Activated T-helper 1 cell treated with anti-CD3 and anti-CD28 coated beads, Interleukin-12 subunit alpha, Interleukin-12 subunit beta, Interleukin-2, Interleukin-4 antibody, amounts not matched to agents 30 ng/mL and 10 ng/mL and 1 ng/mL, durations not matched to agents 14 hours and 24 hours and 36 hours (primary cell): ENCODE measurements at places on chromosomes 2 and 18. TPM values are rescaled to one million over a fixed set of nuclear protein-coding genes. Genes with fewer than 3 reads are reported as not detected.

Gene CXCR1
- not detected in 2 replicates for total RNA-seq

Gene KCNE4
- not detected in 2 replicates for total RNA-seq

Gene PSME4
- total RNA-seq = 59.3 and 59.7 TPM in 2 replicates

Gene EVA1A
- not detected in 2 replicates for total RNA-seq

Gene FBXO15
- total RNA-seq = 0.83 and 1.0 TPM in 2 replicates

GRCh38 chr2:36918307-36918706 lies 48.0 kb downstream of the STRN start:
- no peak overlapping the region for H3K4me3 ChIP-seq
- H3K27me3 ChIP-seq = no peaks in the 10 kb centered on the region
- peaks cover 15% of the 10 kb centered on the region for H3K4me1 ChIP-seq
- no peak for DNase-seq
- no peak overlapping the region for H3K27ac ChIP-seq
- H3K36me3 ChIP-seq = peaks cover 6% of the 10 kb centered on the region

DNA sequence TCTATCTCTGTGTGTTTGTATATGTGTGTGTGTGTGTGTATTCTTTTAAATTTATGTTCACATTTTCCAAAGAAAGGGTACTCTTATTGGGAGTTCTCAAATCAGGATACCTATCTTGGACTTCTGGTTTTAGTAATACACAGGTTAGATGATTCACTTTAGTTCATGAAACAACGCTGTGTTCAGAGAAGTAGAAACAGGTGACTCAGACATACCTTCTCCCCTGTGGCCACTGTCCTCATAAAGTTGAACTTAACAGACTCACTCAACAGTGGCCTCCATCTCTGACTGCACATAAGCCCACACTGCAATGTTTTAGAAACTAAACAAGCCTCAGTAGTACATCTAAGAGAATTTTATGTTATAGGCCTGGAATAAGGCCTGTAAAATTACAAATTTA lies 566.6 kb upstream of the VRK2 start:
- H3K27me3 ChIP-seq = no peaks in the 10 kb centered on the region
- no peak overlapping the region for H3K4me3 ChIP-seq

- no peak for DNase-seq
- peaks cover 8% of the 10 kb centered on the region for H3K36me3 ChIP-seq
- H3K27ac ChIP-seq = peak overlapping the region; percentile 88
- peak overlapping the region; percentile 90 for H3K4me3 ChIP-seq
- H3K27me3 ChIP-seq = peaks cover 3% of the 10 kb centered on the region
Measured at GRCh38 chr2:54559006-54559445, 102.9 kb downstream of the SPTBN1 start.

- peaks cover 10% of the 10 kb centered on the region for H3K27me3 ChIP-seq
- no peaks in the 10 kb centered on the region for H3K36me3 ChIP-seq
- peak overlapping the region; percentile 72 for H3K27ac ChIP-seq
- DNase-seq = no peak
- H3K4me1 ChIP-seq = peaks cover 20% of the 10 kb centered on the region
- no peak overlapping the region for H3K4me3 ChIP-seq
Measured at GRCh38 chr2:238684362-238685326, 163.2 kb upstream of the TWIST2 start.

GRCh38 chr2:44207102-44207501 lies 38.4 kb downstream of the PPM1B start:
- peaks cover 31% of the 10 kb centered on the region for H3K36me3 ChIP-seq
- peaks cover 12% of the 10 kb centered on the region for H3K4me1 ChIP-seq
- H3K27ac ChIP-seq = no peak overlapping the region
- no peak for DNase-seq
- H3K27me3 ChIP-seq = no peaks in the 10 kb centered on the region

DNA sequence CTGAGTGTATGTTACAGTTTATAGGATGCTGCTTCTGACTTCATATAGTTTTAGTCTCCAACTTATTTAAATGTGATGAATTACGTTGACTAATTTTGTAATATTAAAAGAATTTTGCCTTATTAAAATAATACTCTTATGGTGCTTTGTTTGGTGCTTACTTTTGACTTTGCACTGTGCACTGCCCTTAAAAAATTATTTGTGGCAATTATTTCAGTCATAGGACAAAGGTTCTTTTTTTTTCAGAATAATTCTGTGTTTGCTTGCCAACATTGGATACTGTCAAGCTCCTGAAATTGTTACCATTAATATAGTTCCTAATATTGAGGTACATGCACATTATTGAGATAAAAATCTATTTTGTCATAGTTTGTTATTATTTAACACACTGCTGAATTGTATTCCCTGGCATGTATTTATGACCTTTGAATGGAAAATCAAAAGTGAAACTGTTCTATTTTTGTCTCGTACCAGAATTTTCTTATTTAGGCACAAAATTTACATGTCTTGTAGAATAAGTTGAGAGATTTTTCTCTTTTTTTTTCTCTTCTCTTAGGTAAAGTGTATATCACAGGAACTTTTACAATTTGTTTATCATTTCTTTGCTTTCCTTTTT lies 572.8 kb upstream of the KLHL29 start:
- no peaks in the 10 kb centered on the region for H3K27me3 ChIP-seq
- H3K4me1 ChIP-seq = no peaks in the 10 kb centered on the region
- no peak overlapping the region for H3K4me3 ChIP-seq
- H3K36me3 ChIP-seq = no peaks in the 10 kb centered on the region

GRCh38 chr18:37297106-37297505 lies 268.5 kb downstream of the CELF4 start:
- DNase-seq = no peak
- H3K4me1 ChIP-seq = no peaks in the 10 kb centered on the region
- no peaks in the 10 kb centered on the region for H3K36me3 ChIP-seq
- no peak overlapping the region for H3K4me3 ChIP-seq
- no peak overlapping the region for H3K27ac ChIP-seq
- H3K27me3 ChIP-seq = peaks cover 1% of the 10 kb centered on the region

- H3K27me3 ChIP-seq = peaks cover 8% of the 10 kb centered on the region
- no peak for DNase-seq
- no peaks in the 10 kb centered on the region for H3K36me3 ChIP-seq
- no peak overlapping the region for H3K4me3 ChIP-seq
- H3K27ac ChIP-seq = no peak overlapping the region
Measured at GRCh38 chr2:39706312-39706711, 40.6 kb downstream of the TMEM178A start.

GRCh38 chr2:9001229-9001628 lies 2.3 kb downstream of the MBOAT2 start:
- peaks cover 18% of the 10 kb centered on the region for H3K27me3 ChIP-seq
- H3K4me1 ChIP-seq = peaks cover 23% of the 10 kb centered on the region
- no peak for DNase-seq
- no peak overlapping the region for H3K27ac ChIP-seq
- no peak overlapping the region for H3K4me3 ChIP-seq

GRCh38 chr2:98809116-98809515 lies 78.2 kb upstream of the MGAT4A start:
- no peak overlapping the region for H3K27ac ChIP-seq
- no peak overlapping the region for H3K4me3 ChIP-seq
- no peaks in the 10 kb centered on the region for H3K36me3 ChIP-seq
- peaks cover 9% of the 10 kb centered on the region for H3K4me1 ChIP-seq
- peaks cover 8% of the 10 kb centered on the region for H3K27me3 ChIP-seq
- no peak for DNase-seq
